ENCODE measurements at places on chromosomes 4 and X. TPM values are rescaled to one million over a fixed set of nuclear protein-coding genes. Genes with fewer than 3 reads are reported as not detected.

DNA sequence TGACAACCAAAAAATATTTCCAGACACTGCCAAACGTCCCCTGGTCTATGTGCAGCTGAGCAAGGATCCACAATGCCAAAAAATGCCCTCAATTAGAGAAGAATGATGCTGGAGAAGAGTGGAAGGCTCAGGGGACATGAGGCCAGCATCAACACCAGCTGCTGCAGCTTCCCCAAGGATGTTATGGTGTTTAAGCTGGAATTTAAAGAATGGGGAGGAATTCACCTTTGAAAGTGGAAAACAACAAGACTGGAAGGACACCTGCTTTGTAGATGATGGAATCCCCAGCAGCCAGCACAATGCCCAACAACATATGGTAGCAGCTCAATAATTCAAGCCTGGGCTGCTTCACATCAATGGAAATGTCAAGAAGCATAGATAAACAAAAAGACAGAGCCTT lies 20.3 kb upstream of the SMPX start:
- no peak for DNase-seq

GRCh38 chr4:3223956-3224748 lies 24.8 kb upstream of the MSANTD1 start:
- no peak for DNase-seq

- no peak for DNase-seq
These were observed 39.7 kb downstream of the SMIM20 start for GRCh38 chr4:25953740-25954139.

Gene PRPS2
- total RNA-seq, result 16.2 TPM

- DNase-seq, result no peak
These were observed 1293.9 kb downstream of the FSTL5 start for GRCh38 chr4:160869899-160870298.

Gene AADAT
- 14.3 TPM for total RNA-seq

GRCh38 chrX:108299704-108300103 lies 138.5 kb downstream of the COL4A6 start:
- DNase-seq, result no peak

GRCh38 chr4:83255584-83255983 lies 29.0 kb downstream of the COQ2 start:
- no peak for DNase-seq

DNA sequence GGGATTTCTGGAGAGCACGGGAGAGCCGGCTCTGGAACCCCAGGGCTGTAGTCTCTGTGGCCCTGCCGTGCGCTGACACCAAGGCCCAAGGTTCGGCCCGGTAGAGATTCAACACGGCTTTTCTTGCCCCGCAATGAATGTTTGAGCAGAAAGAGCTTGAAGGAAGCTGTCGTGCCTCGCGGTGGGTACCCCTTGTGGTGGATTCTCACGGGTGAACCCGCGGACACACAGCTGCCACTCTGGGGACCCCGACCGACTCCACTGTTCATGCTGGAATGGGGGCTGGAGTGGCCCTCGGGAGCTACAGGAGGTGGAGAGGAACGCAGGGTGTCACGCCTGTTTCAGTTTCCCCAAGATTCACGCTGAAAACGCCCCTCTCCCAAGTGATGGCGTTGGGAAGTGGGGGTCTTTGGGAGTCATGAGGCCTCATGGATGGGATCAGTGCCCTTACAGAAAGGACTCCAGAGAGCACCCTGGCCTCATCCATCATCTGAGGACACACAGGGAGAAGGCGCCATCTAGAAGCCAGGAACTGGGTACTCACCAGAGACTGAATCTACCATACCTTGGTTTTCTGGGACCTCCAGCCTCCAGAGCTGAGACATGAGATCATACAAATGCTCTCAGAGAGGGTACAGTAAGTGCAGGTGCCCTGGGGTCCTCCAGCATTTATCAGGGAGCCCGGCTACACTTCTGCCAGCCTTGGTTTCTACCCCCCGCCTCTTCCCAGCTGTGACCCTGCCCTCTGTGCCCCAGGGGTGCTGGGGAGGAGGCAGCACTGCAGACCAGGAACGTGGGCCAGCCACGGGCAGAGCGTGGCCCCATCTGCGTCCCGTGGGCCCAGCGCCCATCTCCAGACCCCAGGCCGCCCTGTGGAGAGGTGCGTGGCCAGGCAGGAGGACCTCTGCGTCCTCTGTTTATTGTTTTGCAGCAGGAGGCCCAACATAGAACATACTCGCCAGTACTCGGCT lies 6.4 kb downstream of the SLC25A6 start:
- no peak for DNase-seq

Gene YY2
- total RNA-seq, result 1.4 TPM

- DNase-seq, result no peak
These were observed 124.6 kb downstream of the HUWE1 start for GRCh38 chrX:53561912-53562311.

DNA sequence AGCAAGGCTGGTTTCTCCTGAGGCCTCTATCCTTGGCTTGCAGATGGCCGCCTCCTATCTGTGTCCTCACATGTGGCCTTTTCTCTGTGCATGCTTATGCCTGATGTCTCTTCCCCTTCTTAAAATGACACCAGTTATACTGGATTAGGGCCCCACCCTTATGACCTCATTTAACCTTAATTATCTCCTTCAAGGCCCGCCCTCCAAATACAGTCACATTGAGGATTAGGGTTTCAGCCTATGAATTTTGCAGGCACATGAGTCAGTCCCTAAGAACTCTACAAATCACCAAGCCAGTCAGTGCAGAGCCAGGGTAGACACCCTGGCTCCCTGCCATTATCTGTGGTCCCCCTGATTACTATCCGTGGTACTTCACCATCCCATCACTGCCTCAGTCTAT lies 51.6 kb downstream of the MAML3 start:
- no peak for DNase-seq

DNA sequence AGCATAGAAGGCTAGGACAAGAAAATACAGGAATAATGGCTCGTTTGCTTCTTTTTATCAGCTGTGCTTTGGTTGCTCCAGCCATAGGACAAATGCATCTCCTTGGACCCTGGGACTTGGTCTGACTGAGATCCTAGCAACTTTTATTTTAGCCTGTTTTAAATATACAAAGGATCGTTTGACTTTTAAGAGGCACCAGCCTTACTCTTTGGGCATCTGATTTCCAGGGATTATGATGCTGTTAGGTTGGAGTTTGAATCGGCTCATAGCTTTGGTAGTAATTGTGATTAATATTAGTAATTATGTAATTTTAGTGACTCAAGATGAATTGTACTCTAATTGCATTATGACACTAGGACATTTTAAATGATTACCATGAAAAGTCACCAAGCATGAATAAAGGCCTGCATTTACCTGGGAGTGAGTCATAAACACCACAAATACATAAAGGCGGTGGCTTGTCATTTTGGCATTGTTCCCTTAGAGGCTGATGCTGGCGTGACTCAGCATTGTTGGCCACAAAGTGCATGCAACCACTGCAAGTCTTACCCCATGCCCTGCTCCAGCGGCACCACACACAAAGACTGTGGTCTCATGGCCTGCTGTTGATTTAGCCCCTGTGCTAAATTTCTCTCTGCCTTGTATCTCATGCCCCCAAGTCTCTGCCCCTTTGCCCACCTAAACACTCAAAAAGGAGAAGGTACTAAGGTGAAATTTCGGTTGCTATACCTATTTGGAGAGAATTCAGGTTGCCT lies 12.4 kb downstream of the GPAT3 start:
- no peak for DNase-seq

Gene SULT1E1
- total RNA-seq, result 41.4 TPM

GRCh38 chrX:67351411-67351810 lies 192.4 kb upstream of the AR start:
- no peak for DNase-seq

DNA sequence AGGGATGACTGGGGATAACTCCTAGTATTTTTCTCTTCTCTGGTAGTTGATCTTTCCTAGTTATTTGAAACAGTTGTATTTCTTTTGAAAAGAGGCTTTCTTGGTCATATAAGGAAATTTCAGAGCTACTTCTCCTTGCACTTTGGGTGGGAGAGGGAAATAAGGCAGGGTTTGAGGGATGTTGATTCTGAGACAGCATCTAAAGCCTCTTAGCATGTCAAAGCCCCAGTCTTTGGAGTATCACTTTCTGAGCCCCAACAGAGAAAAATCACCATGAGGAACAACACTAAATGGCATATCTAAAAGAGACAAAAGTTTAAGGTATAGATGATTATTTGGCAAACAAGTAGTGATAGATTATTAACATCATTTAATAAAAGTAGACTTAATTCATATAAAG lies 688.1 kb downstream of the TRAM1L1 start:
- no peak for DNase-seq

- no peak for DNase-seq
These were observed 72.1 kb upstream of the GC start for GRCh38 chr4:71855944-71856343.

DNA sequence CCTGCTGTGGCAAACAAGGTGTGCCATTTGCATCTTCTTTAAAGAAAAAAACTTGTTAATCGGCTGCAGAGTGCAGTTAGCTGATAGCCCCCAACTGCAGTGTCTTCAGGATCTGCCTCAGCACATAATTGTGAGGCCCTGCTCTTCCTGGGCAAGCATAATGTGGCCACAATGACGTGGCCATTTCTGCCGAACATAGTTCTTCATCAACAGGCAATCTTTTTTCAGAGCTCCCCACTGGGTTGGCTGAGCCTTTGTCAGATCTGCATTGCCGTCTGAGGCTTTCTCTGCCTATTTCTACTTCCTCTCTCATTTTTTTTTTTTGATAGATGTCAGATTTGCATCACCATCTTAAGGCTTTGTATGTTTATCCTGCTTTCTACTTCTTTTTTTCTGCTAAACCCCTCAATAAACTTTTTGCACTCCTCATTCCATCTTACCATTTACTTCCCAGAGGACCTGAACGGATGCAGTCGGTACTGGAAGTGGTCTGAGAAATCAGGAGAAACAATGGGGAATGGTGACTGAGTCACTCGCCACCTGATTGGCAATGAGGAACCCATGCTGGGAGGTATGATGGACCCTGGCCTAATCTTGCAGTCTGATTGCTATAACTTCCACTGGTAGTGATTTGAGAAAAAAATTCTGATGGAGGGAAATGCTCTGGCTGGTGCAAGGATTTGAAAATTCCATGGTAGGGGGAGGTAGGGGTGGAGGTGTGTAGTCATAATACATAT lies 21.2 kb upstream of the TAB3 start:
- no peak for DNase-seq

DNA sequence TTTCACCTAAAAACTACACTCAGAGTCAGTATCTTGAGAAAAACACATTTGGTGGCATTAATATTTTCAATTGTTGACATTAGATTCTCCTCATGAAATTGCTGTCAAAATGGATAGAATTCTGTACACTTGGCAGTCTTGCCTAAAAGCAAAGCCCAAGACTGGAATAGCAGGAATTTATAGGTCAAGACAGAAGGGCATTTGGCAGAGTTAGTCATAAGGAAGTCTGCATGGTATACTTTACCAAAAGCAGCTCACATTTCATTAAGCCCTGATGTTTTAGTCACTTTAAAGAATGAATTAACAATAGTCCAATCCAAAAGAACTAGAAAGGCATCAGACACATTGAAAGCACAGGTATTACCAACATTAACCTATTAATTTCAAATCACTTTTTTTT lies 7.1 kb downstream of the CCDC160 start:
- DNase-seq, result no peak

Gene ELF4
- total RNA-seq, result 6.6 TPM
